ENCODE measurements at places on chromosomes 2 and 18.

DNA sequence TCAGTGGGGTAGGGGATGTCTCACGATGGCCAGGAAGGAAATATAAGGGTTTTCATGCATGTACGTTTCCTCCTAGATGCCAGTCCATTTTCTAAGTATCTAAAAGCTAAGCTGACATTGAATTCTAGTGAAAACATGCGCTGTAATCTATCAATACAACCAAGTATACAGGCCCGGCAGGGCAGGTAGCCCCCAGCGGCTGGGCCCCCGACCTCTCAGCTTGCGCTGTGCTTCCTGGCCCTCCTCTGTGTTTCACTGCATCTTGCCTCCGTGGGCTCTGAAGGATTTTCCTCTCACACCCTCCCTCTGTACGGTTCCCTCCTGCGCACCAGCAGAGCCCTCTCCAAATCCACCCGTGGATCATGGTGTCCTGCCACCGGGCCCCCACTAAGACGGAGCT, 524.8 kb downstream of the ZNF516 start:
- no peak for DNase-seq

DNA sequence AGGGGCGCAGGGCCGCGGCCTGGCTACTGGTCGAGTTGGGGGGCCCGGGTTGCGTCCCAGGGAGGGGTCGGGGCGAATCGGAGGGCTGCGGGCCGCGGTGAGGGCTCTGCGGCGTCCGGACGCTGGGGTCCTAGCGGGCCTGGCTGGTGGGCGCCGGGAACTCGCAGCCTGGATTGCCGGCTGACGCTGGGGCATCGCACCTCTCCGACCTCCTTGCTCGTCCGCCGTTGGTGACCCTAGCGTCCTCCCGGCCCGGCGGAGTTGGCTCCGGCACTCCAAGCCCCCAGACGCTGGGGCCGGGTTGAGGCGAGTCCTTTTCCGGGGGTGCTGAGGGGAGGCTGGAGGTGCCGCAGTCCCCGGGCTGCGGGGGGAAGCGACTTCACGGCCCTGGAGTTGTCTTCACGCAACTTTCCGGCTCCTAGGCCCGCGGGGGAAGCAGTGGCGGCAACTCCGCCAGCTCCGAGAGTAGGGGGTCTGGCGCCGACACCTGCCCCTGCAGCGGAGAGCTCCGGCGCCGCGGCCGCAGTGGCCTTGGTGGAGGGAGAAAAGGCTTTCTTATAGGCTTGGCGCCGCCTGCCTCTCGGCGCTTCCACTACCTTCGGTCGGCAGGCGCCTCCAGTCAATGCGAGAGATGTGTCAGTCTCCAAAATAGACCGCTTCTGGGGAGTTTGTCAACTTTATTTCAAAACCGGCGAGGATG, 70.3 kb downstream of the HAUS1 start:
- DNase-seq: no peak

DNA sequence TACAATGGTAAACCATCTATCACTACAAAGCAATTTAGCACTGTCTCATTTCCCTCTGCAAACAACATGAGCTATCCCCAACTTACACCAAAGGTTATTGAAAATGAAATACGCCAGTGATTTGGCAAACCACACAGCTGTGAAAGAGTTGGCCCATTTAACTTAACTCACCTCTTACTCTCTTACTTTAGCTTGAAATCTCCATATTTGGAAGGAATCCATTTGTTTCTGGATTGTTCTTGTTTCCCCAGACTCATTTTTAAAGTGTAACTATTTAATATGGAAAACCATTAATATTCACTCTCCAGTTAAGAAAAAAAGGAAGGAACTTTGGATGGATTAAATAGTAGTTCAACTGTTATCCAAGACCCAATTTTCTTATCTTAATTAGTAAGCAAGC, 93.7 kb upstream of the TRIB2 start:
- DNase-seq: no peak

- DNase-seq: no peak
Observed at GRCh38 chr2:99789849-99790248, 300.0 kb upstream of the REV1 start.

GRCh38 chr2:108228537-108228936, 11.2 kb upstream of the SULT1C3 start:
- no peak for DNase-seq

- DNase-seq: no peak
Observed at GRCh38 chr18:78238404-78239089, 741.1 kb upstream of the SALL3 start.

GRCh38 chr2:196712867-196713266, 73.4 kb downstream of the CCDC150 start:
- no peak for DNase-seq

GRCh38 chr2:219576505-219577388, 4.6 kb downstream of the INHA start:
- DNase-seq: peak; percentile 79

DNA sequence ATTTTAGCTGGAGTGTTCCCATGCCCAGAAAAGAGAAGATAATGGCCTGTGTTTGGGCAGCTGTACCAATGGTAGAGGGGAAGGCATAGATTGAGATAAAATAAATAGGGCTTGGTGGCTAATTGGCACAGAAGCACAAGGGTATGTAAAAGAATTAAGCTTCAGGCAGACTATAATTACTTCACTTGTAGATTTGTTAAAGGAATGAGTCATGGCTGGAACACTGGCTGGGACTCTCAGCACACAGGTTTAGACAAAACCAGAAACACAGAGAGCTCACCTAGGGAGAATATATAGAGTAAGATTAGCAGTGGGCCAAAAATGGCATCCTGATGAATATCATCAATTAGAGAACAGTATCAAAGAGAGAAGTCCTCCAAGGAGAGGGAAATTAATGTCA, 198.3 kb upstream of the FIGN start:
- DNase-seq: no peak

GRCh38 chr2:172415157-172415864, 12.1 kb upstream of the ITGA6 start:
- no peak for DNase-seq

DNA sequence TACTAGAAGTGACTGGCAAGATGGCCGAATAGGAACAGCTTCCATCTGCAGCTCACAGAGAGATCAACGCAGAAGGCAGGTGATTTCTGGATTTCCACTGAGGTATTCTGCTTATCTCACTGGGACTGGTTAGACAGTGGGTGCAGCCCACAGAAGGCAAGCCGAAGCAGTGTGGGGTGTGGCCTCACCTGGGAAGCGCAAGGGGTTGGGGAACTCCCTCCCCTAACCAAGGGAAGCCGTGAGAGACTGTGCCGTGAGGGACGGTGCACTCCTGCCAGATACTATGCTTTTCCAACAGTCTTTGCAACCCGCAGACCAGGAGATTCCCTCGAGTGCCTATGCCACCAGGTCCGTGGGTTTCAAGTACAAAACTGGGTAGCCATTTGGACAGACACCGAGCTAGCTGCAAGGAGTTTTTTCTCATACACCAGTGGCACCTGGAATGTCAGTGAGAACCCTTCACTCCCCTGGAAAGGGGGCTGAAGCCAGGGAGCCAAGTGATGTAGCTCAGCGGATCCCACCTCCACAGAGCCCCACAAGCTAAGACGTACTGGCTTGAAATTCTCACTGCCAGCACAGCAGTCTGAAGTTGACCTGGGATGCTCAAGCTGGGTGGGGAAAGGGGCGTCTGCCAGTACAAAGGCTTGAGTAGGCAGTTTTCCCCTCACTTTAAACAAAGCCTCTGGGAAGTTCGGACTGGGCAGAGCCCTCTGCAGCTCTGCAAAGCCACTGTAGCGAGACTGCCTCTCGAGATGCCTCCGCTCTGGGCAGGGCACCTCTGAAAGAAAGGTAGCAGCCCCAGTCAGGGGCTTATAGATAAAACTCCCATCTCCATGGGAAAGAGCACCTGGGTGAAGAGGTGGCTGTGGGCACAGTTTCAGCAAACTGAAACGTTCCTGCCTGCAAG, 40.1 kb downstream of the PLEK start:
- no peak for DNase-seq

- DNase-seq: no peak
Observed at GRCh38 chr18:77201506-77201905, 48.1 kb upstream of the GALR1 start.

- no peak for DNase-seq
Observed at GRCh38 chr2:37573451-37574388, 97.7 kb downstream of the CDC42EP3 start.

DNA sequence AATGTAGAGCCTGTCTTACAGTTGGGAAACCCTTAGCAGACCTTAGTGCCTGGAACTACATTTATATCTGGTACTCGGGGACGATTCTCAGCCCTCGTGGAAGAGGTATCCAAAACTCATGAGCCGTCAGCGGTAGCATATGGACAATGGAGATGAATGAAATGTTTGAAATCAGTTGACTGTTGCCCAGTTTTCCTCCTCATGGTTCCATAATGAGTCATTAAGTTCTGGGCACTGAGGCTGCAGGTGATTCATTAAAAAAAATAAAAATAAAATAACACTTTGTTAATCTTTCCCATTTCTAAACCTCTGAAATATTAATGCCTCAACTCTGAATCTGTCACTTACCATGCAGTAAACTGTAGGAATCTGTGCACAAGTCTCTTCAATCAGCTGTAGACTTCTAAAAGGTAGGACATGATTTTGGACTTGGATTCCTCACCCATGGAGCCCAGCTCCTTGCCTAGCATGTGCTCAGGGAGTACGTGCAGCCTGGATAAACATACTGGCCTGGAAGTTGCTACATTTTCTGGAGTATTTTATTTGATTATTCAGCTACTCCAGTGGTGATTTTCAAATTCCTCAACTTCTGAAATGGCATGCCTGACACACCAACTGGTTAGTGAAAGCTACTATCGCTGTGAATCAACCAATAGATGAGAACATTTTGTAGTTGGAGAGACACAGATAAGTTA, 979.2 kb downstream of the CNTNAP5 start:
- DNase-seq: no peak

GRCh38 chr18:47788621-47789020, 141.8 kb downstream of the SMAD2 start:
- no peak for DNase-seq

DNA sequence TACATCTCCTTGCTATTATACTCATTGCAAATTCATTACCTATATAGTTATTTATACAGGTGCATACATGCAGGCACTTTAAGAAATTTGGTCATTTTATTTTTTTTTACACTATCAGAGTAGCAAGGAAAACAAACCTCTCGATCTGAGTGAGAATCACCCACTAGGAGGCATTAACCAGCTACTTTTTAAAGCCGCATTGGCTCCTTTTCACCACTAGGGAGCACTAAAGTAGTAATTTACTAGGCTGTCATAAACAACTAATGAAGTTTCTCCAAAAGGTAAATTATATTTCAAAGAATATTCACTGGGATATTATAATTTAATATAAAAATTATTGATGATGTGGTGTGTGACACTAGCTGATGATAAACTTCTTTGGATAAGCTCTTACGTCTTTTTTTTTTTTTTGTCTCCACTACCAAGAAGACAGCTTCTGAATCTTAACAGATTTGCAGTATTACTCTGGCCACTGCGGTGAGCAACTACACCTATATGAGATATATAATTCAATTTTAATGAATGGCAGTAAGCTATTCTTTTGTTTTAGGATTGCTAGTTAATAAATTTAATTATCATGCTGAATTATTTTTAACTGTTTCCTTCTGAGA, 101.9 kb downstream of the NOL4 start:
- peak; percentile 19 for DNase-seq

GRCh38 chr2:231665245-231666170, 42.8 kb upstream of the PTMA start:
- no peak for DNase-seq

DNA sequence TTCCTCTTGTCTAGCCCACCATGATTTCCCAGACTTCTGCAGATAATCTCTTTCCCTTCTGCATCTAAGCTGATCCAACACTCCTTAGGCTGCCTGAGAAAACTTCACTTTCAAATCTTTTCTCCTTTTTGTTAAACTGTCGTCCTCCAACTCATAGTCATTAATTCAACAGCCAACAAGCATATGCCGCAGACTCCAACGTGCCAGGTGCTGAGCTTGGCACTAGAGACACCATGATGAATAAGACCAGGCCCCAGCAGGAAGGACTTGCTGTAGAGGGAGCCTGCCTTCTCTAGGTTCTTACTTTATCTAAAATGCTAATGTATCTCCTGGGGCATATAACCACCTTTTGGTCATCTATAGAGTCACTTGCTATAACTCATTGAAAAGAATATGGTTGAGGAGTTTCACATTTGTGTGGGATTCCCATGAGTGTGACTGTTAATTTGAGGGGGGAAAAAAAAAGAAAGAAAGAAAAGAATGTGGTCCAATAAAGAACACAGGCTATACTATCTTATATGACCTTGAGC, 51.0 kb downstream of the ANKRD44 start:
- DNase-seq: no peak

DNA sequence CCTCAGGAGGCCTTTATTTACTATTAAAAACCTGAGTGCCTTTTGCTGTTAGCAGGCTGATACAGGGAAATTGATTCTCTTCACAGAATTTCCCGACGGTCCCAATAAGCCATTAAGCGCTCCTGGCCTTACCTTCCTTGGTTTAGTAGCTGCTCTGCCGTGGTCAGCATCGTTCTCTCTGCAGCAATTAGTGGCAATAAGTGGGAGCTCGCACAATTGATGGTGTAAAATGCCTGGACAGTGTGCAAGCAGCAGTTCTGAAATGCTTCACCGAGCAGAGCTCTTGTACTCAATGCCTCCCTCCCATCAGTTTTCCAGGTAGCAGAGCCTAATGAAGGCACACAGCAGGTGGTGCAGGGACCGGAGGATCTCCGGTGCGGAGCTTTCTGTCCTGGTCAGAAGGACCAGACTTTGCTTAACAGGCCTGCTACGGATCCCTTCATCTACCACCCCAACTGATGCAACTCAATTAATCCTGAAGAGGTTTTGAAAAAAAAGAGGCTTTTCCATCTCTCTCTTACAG, 1.1 kb upstream of the LINC00305 start:
- no peak for DNase-seq

DNA sequence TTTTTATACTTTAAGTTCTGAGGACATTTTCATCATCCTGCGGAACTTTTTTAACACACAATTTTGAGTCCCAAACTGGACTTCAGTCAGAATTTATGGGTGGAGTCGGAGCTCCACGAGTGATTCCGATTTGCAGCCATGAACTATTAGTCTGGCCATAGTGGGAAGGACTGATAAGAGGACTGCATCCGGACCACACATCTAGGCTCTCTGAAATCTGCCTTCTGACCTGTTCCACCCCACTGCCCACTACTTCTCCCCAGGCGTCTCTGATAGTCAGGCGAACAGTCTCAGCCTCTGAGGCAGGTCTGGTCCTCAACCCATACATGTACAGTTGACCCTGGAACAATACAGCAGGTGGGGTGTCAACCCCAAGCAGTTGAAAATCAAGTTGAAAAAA, 5.2 kb downstream of the MRPL35 start:
- DNase-seq: no peak

GRCh38 chr18:72985686-72986085, 117.9 kb upstream of the NETO1 start:
- DNase-seq: no peak

GRCh38 chr18:62505669-62506494, 16.9 kb upstream of the ZCCHC2 start:
- no peak for DNase-seq

- DNase-seq: no peak
Observed at GRCh38 chr18:48655508-48655907, 116.7 kb downstream of the CTIF start.

GRCh38 chr2:31931916-31932315, 78.9 kb downstream of the MEMO1 start:
- no peak for DNase-seq

GRCh38 chr18:61172624-61173023, 160.6 kb upstream of the CDH20 start:
- no peak for DNase-seq
